ENCODE measurements at places on chromosomes 4 and X.

DNA sequence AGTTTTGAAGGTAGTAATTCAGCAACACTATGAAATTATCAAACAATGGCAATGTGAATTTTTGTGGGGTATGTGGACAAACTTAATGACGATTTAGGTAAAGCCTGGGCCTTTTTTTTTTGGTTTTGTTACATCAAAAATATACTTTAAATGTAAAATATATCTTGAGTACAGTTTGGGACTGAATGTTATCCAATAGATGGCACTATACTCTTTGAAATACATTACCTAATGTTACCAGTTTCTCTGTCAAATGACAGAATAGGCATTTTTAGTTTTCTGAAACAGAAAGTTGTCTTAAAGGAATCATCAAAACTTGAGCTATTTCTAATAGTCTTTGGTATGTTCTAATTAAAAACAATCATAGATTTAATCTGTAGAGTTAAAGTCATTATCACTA, 1651.9 kb downstream of the C4orf33 start:
- no peaks in the 10 kb centered on the region for H3K4me1 ChIP-seq
- H3K4me3 ChIP-seq: no peak overlapping the region
- DNase-seq: no peak
- H3K27me3 ChIP-seq: no peaks in the 10 kb centered on the region
- H3K27ac ChIP-seq: no peak overlapping the region
- no peaks in the 10 kb centered on the region for H3K36me3 ChIP-seq

DNA sequence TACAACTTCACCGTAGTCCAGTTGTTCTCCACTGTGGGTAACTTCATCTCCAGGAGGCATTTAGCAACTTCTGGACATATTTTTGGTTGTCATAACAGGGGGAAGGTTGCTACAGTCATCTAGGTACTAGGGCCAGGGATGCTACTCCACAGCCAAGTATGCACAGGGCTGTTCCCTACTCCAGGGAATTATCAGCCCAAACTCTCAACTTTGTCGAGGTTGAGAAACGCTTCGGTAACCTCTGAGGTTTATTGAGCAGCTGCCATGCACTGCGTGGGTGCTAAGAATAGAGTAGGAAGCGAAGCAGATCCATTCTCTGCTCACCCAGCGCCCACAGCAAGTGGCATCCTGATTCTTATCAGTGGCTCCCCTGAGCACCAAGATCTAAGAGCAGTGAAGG, 8.2 kb downstream of the FGFBP1 start:
- no peak for DNase-seq
- no peaks in the 10 kb centered on the region for H3K36me3 ChIP-seq
- no peaks in the 10 kb centered on the region for H3K27me3 ChIP-seq
- no peak overlapping the region for H3K27ac ChIP-seq
- H3K4me1 ChIP-seq: no peaks in the 10 kb centered on the region
- H3K4me3 ChIP-seq: no peak overlapping the region

GRCh38 chr4:139749338-139749737, 83.7 kb downstream of the MGST2 start:
- no peaks in the 10 kb centered on the region for H3K36me3 ChIP-seq
- no peaks in the 10 kb centered on the region for H3K27me3 ChIP-seq
- no peak overlapping the region for H3K4me3 ChIP-seq
- no peak overlapping the region for H3K27ac ChIP-seq

DNA sequence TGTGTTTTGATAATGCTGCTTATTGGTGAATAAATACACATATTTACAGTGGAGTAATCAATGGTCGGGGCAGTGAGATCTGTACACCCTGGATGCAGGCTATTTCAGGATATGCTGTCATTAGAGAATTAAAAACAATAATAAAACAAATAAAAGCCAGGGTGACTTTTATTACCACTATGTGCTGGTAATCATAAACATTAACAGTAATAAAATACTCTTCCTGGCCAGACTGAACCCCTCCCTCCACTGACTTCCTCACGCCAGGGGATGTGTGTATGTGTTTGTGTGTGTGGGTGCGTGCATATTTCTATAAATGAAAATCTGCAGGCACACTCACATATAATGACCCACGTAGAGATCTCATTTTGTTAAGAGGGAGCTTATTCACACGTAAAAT, 98.0 kb upstream of the MAP9 start:
- H3K27me3 ChIP-seq: no peaks in the 10 kb centered on the region
- no peak overlapping the region for H3K4me3 ChIP-seq
- H3K27ac ChIP-seq: no peak overlapping the region
- H3K36me3 ChIP-seq: no peaks in the 10 kb centered on the region
- H3K4me1 ChIP-seq: no peaks in the 10 kb centered on the region

DNA sequence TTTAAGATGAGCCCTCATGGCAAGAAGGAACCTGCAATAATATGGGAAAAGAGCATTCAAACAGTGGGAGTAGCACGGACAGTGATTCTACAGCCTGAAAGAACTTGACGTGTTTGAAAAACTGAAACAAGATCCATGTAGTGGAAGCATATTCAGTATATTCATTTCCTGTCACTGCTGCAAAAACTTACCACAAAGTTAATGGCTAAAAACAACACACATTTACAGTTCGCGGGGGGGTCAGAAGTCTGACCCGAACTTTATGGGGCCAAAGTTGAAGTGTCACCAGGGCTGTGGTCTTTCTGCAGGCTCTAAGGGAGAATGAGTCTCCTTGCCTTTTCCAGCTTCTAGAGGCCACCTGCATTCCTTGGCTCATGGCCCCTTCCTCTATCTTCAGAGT, 52.6 kb upstream of the ARX start:
- no peaks in the 10 kb centered on the region for H3K27me3 ChIP-seq
- H3K4me3 ChIP-seq: no peak overlapping the region
- no peak overlapping the region for H3K27ac ChIP-seq
- no peak for DNase-seq
- no peaks in the 10 kb centered on the region for H3K4me1 ChIP-seq
- H3K36me3 ChIP-seq: no peaks in the 10 kb centered on the region

- no peaks in the 10 kb centered on the region for H3K27me3 ChIP-seq
- H3K36me3 ChIP-seq: peaks cover 66% of the 10 kb centered on the region
- H3K27ac ChIP-seq: no peak overlapping the region
- H3K4me3 ChIP-seq: no peak overlapping the region
- DNase-seq: no peak
Observed at GRCh38 chr4:174260099-174260498, 23.4 kb downstream of the FBXO8 start.

GRCh38 chr4:187665086-187665485, 330.5 kb upstream of the ZFP42 start:
- DNase-seq: no peak
- H3K4me3 ChIP-seq: no peak overlapping the region
- no peak overlapping the region for H3K27ac ChIP-seq
- H3K4me1 ChIP-seq: no peaks in the 10 kb centered on the region
- no peaks in the 10 kb centered on the region for H3K27me3 ChIP-seq

DNA sequence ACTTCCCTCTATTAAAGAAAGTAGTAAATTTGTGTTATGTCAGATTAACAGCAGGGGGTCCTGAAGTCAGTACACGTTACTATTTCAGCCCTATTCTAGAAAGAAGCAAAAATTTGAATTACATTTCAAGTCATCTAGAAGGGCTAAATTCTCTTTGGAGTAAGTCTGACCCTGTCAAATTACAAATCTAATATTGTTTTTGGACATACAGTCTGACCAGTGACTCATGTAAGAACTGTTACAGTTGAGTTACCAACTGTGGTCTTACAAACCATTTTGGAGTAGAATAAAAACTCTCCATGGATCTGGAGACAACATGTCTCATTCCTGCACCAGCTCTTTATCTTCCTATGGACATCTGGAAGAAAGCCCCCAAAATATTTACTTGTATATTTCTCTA, 36.0 kb upstream of the GYPA start:
- no peak overlapping the region for H3K4me3 ChIP-seq
- H3K4me1 ChIP-seq: no peaks in the 10 kb centered on the region
- no peaks in the 10 kb centered on the region for H3K27me3 ChIP-seq
- H3K36me3 ChIP-seq: no peaks in the 10 kb centered on the region
- H3K27ac ChIP-seq: no peak overlapping the region
- no peak for DNase-seq

- peak overlapping the region; percentile 32 for H3K4me3 ChIP-seq
- H3K27me3 ChIP-seq: peaks cover 77% of the 10 kb centered on the region
Observed at GRCh38 chr4:24472514-24473308, 111.6 kb downstream of the DHX15 start.

- no peaks in the 10 kb centered on the region for H3K4me1 ChIP-seq
- no peak overlapping the region for H3K4me3 ChIP-seq
- no peaks in the 10 kb centered on the region for H3K36me3 ChIP-seq
- no peak for DNase-seq
- H3K27me3 ChIP-seq: no peaks in the 10 kb centered on the region
Observed at GRCh38 chrX:38052096-38052495, 45.7 kb downstream of the SYTL5 start.

- H3K27me3 ChIP-seq: no peaks in the 10 kb centered on the region
- no peak for DNase-seq
- H3K36me3 ChIP-seq: no peaks in the 10 kb centered on the region
- H3K4me1 ChIP-seq: no peaks in the 10 kb centered on the region
- no peak overlapping the region for H3K4me3 ChIP-seq
- H3K27ac ChIP-seq: no peak overlapping the region
Observed at GRCh38 chr4:71713611-71714203, 70.2 kb downstream of the GC start.

DNA sequence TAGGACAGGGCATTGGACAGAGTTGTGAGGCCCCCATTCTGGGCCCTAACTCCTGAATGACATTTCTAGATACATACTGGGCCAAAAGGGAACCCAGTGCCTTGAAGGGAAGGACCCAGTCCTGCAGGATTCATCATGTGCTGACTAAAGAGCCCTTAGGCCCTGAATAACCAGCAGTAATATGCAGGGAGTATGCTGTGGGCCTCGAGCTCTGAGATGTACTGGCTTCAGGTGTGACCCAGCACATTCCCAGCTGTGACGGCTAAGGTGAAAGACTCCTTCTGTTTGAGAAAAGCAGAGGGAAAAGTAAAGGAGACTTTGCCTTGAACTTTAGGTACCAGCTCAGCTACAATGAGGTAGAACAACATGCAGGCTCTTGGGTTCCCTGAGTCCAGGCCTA, 138.2 kb upstream of the HUWE1 start:
- H3K4me1 ChIP-seq: peaks cover 7% of the 10 kb centered on the region
- no peak overlapping the region for H3K4me3 ChIP-seq
- no peak for DNase-seq
- no peaks in the 10 kb centered on the region for H3K27me3 ChIP-seq
- no peaks in the 10 kb centered on the region for H3K36me3 ChIP-seq
- H3K27ac ChIP-seq: no peak overlapping the region

DNA sequence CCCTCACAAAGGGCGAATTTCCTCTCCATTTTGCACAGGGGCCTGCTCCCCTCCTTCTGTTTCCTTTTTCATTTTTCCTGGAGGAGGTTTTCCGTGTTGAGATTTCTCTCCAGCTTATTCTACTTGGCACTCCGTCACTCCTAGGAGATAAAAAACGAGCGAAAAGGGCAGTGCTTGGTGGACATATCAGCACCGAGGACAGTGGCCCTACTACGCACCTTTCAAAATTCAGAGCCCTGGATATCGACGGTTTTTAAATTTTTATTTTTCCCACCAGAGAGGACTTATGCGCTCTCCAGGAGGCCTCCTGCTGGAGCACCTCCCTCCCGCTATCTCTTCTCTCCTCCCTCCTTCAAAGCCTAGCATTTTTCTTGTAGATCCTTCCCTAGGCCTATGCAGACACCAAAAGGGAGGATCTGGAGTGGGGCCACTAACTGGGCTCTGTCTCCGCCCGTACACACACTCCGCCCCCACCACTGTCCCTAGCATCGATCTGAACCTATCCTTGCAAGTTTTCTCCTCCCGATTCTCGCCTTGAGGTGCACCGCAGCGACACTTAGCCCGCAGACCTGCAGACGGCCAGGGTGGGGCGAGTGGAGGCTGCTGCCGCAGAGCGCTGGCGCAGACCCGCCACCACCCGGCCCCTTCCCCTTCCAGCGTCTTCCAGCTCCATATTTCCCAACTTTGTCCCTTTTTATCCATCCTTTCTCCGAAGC, 8.5 kb upstream of the TCEAL9 start:
- no peaks in the 10 kb centered on the region for H3K4me1 ChIP-seq
- DNase-seq: no peak

DNA sequence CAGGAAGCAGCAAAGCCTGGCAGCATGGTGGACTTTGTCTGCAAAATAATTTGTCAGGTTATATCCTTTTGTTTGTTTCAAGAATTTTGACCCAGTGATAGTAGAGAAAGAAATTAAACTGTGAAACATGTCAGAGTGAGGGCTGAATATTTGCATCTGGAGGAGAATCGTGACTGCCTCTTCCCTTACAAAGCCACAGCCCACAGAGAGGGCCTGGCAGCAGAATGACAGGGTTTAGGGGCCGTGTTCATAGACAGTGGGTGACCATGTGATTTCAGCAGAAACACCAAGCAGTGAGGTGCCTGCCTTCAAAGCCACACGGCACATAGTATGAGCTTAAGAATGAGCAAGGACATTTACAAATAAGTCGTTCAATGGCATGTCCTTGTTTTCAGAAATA, 24.4 kb upstream of the PLAC8 start:
- no peak overlapping the region for H3K4me3 ChIP-seq
- peaks cover 11% of the 10 kb centered on the region for H3K4me1 ChIP-seq
- no peak for DNase-seq
- no peaks in the 10 kb centered on the region for H3K36me3 ChIP-seq
- no peaks in the 10 kb centered on the region for H3K27me3 ChIP-seq

DNA sequence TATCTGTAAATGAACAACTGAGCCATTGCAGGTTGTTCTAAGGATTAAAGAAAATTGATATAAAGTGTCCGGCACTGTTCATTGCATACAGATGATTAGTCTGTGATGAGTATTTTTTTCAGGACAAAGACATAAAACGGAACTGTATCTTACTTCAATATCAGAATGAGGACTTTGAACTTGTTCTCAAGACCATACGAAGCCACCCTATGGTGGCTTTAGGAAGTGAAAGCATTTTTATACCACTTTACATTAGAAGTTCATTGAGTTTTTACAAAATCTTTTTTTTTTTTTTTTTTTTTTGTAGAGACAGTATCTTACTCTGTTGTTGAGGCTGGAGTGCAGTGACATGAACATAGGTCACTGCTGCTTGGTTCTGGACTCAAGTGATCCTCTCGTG, 45.2 kb upstream of the TRIM2 start:
- no peak overlapping the region for H3K4me3 ChIP-seq
- no peak for DNase-seq
- H3K27me3 ChIP-seq: no peaks in the 10 kb centered on the region
- no peak overlapping the region for H3K27ac ChIP-seq
- peaks cover 15% of the 10 kb centered on the region for H3K4me1 ChIP-seq

GRCh38 chr4:148975464-148975863, 533.2 kb upstream of the NR3C2 start:
- no peaks in the 10 kb centered on the region for H3K4me1 ChIP-seq
- H3K4me3 ChIP-seq: no peak overlapping the region
- H3K36me3 ChIP-seq: no peaks in the 10 kb centered on the region
- DNase-seq: no peak
- H3K27me3 ChIP-seq: no peaks in the 10 kb centered on the region

DNA sequence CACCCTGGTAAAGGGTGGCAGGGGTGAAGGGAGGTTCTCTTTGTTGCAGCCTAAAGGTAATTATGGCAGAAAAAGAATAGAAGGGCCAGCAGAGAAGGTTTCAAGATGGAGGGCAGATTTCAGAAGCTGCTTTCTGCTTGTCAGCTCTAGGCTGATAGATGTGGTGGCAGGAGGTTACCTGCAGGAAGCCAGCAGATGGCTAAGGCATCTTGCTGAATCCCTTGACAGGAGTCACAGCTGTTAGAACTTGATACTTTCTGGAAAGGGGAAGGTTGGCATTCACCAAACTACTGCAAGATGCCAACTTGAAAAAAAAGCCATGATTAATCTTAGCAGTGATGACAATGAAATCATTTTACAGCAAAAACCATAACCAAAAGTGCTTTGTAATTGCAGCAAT, 69.5 kb upstream of the CBLL2 start:
- H3K4me3 ChIP-seq: no peak overlapping the region
- no peaks in the 10 kb centered on the region for H3K36me3 ChIP-seq
- no peak overlapping the region for H3K27ac ChIP-seq
- no peaks in the 10 kb centered on the region for H3K27me3 ChIP-seq
- H3K4me1 ChIP-seq: no peaks in the 10 kb centered on the region
